ENCODE measurements at places on chromosomes 3 and 15. TPM values are rescaled to one million over a fixed set of nuclear protein-coding genes. Genes with fewer than 3 reads are reported as not detected.

DNA sequence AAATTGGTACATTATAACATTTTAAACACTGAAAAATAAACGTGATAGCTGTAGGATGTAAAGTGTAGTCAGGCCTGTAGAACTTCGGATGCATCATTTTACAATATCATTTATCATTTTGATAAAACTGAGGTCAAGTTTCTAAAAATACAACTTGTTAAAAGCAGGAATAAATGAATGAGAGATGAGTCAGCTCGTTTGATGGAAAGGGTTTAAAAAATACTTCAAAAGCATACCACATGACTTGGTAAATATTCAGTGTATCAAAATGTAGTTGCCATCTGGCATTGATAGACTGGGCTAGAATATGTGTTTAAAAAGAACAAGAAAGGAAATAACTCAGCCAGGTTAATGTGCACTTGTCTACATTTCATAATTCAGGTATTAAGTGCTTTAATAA, 357.0 kb downstream of the TIGIT start:
- H3K4me1 ChIP-seq: peaks cover 10% of the 10 kb centered on the region
- no peaks in the 10 kb centered on the region for H3K27me3 ChIP-seq
- peaks cover 10% of the 10 kb centered on the region for H3K36me3 ChIP-seq
- H3K4me3 ChIP-seq: no peak overlapping the region
- no peak for DNase-seq

DNA sequence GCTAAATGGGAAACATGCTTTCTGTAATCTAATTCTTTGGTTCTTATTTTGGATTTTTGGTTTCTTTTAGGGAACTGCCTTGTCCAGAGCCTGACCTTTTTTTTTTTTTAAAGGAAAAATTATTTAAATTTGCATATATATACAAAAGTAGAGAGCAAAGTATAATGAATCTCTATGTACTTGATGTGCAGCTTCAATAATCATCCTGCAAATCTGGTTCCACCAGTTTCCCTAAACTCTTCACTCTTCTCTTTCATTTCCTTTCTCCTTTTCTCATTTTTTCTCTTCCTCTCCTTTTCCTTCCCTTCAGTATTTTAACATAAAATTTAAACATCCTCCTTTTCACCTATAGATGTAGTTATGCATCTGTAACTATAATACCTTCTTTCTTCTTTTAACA, 82.5 kb downstream of the USP13 start:
- H3K27ac ChIP-seq: no peak overlapping the region
- H3K4me3 ChIP-seq: no peak overlapping the region
- no peaks in the 10 kb centered on the region for H3K27me3 ChIP-seq
- peaks cover 8% of the 10 kb centered on the region for H3K4me1 ChIP-seq

GRCh38 chr3:193791041-193792032, 198.3 kb downstream of the OPA1 start:
- H3K36me3 ChIP-seq: no peaks in the 10 kb centered on the region
- H3K27ac ChIP-seq: no peak overlapping the region
- peaks cover 12% of the 10 kb centered on the region for H3K27me3 ChIP-seq
- no peak overlapping the region for H3K4me3 ChIP-seq

DNA sequence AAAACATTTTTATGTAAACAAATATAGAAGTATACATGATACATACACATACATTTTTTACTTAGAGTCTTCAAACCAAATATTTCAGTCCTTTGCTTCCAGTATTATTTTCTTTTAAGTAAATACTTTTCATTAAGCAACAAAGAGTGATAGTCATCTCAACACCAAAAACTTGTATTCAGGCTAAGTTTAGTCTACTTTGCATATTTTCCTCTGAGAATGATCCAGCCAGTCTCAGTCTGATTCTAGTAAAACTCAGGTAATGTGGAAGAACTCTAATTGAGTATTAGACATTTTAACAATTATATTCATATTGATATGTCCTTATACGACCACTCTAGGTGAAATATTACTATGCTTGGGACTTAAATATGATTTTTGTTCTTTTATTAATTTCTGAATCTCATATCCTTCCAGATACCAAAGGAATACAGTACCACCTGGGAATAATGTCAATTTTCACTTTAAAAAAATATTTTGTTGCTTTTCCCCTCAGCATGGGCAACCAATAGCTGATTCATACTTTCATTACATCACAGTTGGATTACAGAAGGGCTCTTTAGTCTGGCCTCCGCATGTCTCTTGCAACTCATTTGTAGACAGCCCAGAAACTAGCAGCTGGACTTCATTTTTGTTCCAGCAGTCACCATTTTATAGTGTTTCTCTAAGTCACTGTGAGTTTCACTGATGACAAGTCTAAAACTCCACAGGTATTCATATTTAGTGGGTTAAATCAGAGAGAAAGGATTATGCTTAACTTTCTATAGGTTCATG, 390.4 kb downstream of the ZBTB20 start:
- H3K27me3 ChIP-seq: no peaks in the 10 kb centered on the region
- H3K4me1 ChIP-seq: no peaks in the 10 kb centered on the region
- no peak overlapping the region for H3K4me3 ChIP-seq
- no peak for DNase-seq
- no peaks in the 10 kb centered on the region for H3K36me3 ChIP-seq
- no peak overlapping the region for H3K27ac ChIP-seq

The EIF4E3 gene
- 28.7 TPM for total RNA-seq

The PPP2R3A gene
- 0.18 TPM for total RNA-seq

The KIF15 gene
- total RNA-seq: 40.1 TPM

The TIMP4 gene
- total RNA-seq: 0.34 TPM

The TBCCD1 gene
- 10.5 TPM for total RNA-seq

- H3K4me1 ChIP-seq: no peaks in the 10 kb centered on the region
- DNase-seq: no peak
- H3K4me3 ChIP-seq: no peak overlapping the region
- no peak overlapping the region for H3K27ac ChIP-seq
These were observed 91.0 kb upstream of the SLC6A11 start for GRCh38 chr3:10725067-10725466.

The GHRL gene
- 0.19 TPM for total RNA-seq

DNA sequence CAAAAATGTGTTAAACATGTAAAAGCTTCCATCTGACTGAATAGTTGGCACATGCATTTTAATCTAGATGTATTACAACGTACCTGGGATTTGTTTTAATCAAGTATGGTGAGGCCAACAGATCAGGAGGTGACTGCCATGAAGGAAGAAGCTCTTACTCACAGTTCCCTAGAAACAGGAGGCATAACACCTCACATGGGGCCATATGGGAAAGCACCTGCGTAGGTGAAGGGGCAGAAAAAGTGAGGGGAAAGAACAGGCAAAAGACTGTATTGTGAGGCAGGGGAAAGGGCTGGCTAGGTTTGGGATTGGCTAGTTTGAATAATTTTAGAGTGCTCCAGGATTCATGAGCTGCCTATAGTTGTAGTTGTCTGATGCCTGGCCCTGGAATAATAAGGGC, 9.6 kb downstream of the SQOR start:
- H3K36me3 ChIP-seq: peaks cover 33% of the 10 kb centered on the region
- DNase-seq: peak; percentile 29
- no peaks in the 10 kb centered on the region for H3K27me3 ChIP-seq
- H3K4me3 ChIP-seq: no peak overlapping the region
- peak overlapping the region; percentile 42 for H3K27ac ChIP-seq

The SPESP1 gene
- total RNA-seq: 1.0 TPM

The LEO1 gene
- 40.0 TPM for total RNA-seq

- peaks cover 42% of the 10 kb centered on the region for H3K4me1 ChIP-seq
- peak overlapping the region; percentile 79 for H3K27ac ChIP-seq
- peak; percentile 61 for DNase-seq
- no peak overlapping the region for H3K4me3 ChIP-seq
- no peaks in the 10 kb centered on the region for H3K36me3 ChIP-seq
These were observed 47.2 kb downstream of the CD86 start for GRCh38 chr3:122102191-122102935.

The PRSS50 gene
- not detected for total RNA-seq

The RTP3 gene
- total RNA-seq: not detected

DNA sequence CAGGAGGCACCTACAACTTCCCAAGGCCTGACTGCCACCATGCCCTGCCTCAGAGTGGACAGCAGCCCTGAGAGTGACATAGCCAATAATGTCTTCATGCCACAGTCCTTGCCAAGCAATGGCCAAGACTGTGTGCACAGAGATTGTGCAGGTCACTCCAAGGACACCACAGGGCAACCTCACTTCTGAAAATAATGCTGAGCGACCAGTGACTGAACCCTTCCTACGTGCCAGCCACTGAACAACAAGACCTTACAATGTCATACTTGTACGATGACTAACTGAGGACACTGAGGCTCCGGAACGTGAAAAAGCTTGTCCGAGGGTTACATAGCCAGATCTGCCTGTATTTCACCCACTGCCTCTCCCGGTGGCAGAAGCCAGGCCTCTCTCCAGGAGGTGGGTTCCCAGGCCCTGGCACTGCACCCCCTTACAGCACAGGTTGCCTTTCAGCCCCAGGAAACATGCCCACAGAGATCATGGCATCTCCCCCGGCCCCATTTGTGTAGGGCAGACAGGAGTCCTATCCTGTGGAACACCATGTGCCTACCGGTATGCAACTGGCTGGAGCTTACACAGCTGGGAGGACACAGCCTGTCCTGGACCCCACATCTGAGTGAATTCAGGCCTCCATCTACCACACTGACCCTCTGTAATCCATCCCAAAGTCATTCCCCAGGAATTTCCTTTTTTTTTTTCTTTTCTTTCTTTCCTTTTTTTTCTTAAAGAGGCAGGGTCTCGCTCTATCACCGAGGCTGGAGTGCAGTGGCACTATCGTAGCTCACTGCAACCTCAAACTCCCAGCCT, 72.3 kb downstream of the SLC12A8 start:
- DNase-seq: no peak
- H3K27me3 ChIP-seq: peaks cover 46% of the 10 kb centered on the region
- peaks cover 37% of the 10 kb centered on the region for H3K4me1 ChIP-seq
- no peaks in the 10 kb centered on the region for H3K36me3 ChIP-seq
- H3K4me3 ChIP-seq: no peak overlapping the region
- H3K27ac ChIP-seq: no peak overlapping the region

DNA sequence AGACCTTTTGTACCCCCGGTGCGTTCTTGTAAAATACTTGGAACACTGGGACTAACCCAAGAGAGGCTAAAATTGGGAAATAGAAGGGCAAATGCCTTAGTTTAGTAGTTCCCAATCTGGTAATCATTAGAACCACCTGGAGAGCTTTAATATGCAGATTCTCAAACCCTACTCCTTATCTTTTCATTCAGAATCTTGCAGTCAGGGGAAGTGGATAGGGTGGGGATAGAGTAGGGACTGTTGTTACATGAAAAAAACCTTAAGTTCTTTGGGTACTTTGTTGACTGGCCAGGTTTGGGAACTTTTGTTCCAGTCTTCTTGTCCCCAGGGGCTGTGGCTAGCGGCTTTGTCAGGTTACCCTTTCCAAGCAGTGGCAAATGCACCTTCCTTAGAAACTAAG, 15.9 kb downstream of the MAPKBP1 start:
- H3K27me3 ChIP-seq: no peaks in the 10 kb centered on the region
- H3K4me1 ChIP-seq: peaks cover 39% of the 10 kb centered on the region
- no peaks in the 10 kb centered on the region for H3K36me3 ChIP-seq
- no peak overlapping the region for H3K4me3 ChIP-seq
- no peak for DNase-seq
- no peak overlapping the region for H3K27ac ChIP-seq

The LRRIQ4 gene
- 0.09 TPM for total RNA-seq

Measured in activated CD4-positive, alpha-beta T cell treated with anti-CD3 and anti-CD28 coated beads for 36 hours (primary cell).